ENCODE measurements at places on chromosomes 1 and 21.

DNA sequence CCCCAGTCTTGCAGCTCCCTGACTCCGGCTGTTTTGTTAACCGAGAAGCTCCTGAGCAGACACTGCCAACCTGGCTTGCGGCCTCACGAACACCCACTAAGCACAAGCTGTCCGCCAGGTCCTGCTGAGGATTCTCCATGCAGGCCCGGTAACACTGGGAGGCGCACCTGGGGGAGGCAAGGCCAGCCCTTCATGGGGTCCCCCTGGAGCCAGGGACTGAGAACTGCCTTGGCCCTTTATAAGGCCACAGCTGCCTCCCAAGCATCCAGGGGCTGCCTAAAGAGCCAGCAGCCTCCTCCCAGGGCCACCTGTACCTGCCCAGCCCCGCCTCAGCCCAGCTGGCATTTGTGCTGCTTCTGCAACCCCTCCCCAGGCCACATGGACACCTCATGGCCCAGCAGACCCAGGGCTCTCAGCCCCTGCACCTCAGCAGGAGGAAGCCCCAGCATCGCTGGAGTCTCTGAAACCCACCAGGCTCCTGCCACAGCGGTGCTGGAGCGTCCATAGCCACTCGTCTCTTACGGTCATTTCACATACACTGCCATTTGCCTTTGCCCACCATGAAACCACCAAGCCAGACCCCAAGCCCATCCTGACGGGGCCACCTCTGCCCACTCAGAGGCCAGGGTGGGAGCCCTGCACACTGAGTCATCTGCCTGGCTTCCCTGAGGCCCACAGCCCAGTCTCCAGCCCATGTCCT lies 82.5 kb downstream of the NPHP4 start:
- no peak for DNase-seq

DNA sequence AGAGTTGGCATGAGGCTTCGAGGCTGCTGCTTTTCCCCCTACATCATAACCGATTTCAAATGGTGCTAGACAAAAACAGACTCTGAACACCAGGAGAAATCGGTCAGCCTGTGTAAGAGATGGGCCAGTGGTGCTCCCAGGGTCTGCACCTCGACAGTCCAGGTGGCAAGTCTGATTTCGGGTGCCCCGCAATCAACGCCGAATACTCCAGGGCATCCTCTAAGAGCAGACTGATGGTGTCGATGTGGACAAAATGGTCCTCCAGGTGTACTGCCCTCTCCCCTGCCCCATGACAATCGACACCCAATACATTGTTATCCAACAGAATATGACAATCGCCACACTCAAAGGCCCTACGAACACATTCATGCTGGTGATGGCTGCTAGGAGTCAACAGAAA lies 50.0 kb downstream of the CD46 start:
- DNase-seq, result no peak

DNA sequence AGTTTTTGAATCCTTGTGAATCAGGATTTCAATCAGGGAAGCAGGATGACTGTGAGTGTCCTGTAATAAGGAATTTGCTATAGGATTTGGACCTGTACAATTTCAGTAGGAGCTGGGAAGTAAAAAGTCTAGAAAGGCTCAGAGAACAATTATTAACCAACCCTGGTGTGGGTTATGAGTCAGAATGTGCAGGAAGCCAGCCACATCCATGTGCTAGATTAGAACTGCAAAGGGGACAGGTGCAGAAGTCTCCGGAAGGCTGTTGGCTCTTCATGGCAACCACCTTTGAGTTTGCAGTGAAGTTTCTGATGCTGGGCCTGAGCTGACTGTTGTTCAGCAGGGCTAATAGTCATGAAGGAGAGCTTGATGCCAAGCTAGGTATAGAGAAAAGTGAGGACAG lies 70.7 kb downstream of the SPATA46 start:
- no peak for DNase-seq

- no peak for DNase-seq
Observed at GRCh38 chr1:240965581-240966091, 353.7 kb upstream of the GREM2 start.

GRCh38 chr21:40923407-40923806 lies 76.4 kb upstream of the DSCAM start:
- DNase-seq, result no peak

- DNase-seq, result no peak
Observed at GRCh38 chr21:31012133-31013089, 25.9 kb downstream of the KRTAP19-8 start.

DNA sequence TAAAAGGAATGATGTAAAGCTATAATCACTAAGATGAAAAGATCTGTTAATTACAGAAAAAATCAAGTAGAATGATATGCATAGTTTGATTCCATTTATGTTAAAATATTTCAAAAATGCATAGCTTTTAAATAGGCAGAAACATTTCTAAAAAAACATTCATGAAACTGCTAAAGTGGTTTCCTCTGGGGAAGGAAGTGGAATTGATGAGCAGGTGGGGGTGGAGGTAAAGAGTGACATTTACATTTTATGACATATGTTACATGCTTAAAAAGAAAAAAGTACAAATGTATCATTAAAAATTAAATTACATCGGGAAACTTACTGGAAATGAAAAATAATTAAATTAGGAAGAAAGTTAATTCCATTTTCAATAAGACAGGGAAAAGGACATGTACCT lies 42.8 kb upstream of the JAK1 start:
- DNase-seq, result no peak

GRCh38 chr1:8712413-8713231 lies 104.8 kb downstream of the RERE start:
- no peak for DNase-seq

DNA sequence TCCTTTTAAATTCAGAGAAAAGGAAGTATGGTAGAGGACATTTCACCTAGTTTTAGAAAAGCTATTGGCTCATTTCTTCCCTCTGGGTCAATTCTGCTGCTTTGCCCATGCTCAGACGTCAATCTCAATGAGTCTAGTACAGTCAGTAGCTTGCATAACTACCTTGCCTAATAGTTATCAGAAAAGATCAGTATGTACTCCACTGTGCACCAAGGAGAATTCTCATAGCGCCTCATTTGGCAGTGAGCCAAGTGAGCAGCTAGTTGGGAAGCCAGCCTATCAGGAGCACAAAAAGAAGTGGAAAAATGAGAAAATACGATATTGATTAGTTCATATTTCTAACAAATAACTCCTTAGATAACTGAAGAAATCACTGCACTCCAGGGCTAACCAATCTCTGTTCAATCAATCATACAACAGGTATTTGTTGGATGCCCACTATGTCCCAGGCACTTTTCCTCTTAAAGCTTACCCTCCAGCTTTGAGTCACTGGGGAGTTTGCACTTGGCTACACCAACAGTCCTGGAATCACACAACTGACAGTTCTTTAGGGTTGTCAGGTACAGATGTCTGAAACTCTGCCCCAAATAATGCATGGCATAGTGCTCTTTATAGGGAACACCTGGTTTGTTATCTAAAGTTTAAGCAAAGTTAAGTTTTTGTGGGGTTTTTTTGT lies 50.2 kb downstream of the PRDX6 start:
- DNase-seq, result no peak

GRCh38 chr1:93411000-93411399 lies 36.9 kb upstream of the FNBP1L start:
- DNase-seq, result no peak

- no peak for DNase-seq
Observed at GRCh38 chr1:169478094-169478672, 7.6 kb downstream of the SLC19A2 start.

- no peak for DNase-seq
Observed at GRCh38 chr1:54990916-54991315, 7.8 kb upstream of the BSND start.

DNA sequence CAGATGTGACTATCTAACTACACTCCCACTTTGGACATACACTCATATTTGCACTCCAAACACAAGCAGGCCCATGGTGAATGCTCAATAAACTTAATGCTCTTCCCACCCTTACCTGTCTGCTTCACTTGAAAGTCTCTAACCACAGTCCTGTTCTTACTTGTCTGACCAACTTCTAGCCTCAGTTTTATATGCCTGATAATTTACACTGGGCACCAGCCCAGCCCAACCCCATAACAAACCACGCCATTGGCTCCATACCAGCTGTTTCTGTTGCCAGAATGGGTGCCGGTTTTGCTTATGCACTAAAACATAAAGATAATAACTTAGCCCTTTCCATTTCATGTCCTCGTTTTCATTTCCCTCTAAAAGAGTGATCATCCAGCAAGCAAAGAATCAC lies 395.4 kb downstream of the NTNG1 start:
- DNase-seq, result no peak

- DNase-seq, result no peak
Observed at GRCh38 chr1:239815074-239815473, 276.6 kb upstream of the FMN2 start.

- no peak for DNase-seq
Observed at GRCh38 chr21:44364151-44365053, 11.0 kb downstream of the TRPM2 start.

DNA sequence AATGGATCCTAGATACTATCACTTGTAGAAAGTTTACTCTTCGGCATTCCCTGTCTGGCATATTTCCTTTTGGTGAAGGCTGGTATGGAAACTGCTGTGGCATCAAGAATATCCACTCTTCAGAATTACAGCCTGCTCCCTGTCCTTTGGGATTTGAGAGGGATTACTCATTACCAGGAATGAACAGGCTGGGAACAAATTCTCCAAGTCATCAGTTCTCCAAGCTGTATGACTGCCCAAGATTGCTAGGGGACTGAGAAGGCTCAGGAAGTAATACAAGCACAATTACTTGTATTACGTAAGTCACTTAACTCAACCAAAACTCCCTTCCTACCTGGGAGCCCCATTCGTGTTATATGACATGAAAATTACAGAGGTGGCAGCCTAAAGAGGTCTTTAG lies 49.6 kb downstream of the CD58 start:
- no peak for DNase-seq

DNA sequence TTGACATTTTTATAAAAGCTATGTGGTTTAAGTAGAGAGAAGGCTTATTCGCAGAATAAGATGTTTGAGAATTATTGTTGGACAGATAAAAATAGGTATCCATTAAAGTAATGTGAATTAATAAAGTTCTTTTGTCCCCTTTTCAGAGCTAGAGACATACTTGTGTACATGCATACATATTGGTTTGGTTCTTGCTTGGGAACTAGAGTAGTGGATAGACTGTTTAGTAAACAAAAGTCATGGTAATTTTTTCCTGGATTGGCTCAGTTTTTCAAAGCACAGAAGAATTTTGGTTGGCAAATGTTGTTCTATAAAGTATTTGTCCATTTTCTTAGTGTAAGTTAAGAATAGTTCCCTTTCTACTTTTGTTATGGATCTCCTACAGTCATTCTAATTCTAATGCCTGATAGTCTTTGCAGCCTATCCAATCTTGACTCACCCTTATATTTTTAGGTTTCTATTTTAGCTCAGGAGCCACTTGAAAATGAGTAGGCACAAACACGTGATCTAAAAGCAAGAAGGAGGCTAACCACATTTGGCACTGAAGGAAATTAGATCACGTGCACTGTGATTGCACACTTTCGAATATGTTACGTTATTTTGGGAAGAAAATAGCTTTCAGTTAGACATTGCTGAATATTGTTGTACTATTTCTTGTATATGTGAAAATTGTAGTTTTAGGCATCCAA lies 47.0 kb downstream of the RABGAP1L start:
- no peak for DNase-seq

- no peak for DNase-seq
Observed at GRCh38 chr1:237851210-237851845, 39.4 kb downstream of the ZP4 start.

GRCh38 chr1:55277377-55278130 lies 62.4 kb upstream of the USP24 start:
- peak; percentile 49 for DNase-seq

DNA sequence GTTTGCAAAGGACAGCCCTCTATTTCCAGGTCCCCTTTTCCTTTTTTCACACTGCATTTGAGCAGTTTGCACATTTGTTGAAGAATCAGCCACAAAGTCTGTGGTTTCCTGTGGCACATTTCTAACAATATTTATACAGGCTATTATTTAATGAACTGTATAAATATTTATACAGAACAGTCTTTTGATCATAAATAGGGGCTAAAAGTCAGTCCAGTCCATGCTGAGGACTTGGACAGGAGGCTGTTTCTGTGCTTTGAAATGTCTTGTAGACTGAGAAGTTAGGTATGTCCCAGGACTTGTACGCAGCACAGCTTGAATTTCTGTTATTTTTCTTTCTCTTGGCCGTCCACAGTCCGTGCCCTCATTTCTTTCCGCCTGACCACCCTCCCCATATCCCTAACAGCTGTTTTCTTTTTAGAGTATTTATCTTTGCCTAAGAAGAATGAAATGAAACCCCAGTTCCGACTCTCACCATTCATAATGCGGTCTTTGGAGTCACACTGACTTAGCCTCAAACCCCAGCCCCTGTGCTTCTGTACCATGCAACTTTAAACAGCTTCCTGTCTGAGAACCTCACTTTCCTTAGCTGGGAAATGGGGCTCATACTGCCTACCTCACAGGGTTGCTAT lies 19.7 kb downstream of the FGGY start:
- no peak for DNase-seq

DNA sequence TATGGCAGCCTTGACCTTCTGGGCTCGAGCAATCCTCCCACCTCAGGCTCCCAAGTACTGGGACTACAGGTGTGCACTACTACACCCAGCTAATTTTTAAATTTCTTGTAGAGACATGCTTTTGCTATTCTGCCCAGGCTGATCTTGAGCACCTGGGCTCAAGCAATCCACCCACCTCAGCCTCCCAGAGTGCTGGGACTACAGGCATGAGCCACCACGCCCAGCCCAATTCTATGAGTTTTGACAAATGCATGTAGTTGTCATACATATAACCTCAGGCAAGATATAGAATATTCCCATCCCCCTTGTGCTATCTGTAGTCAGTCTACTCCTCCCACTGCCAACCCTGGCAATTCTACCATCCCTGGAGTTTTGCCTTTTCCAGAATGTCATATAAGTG lies 38.7 kb upstream of the TTC22 start:
- no peak for DNase-seq

DNA sequence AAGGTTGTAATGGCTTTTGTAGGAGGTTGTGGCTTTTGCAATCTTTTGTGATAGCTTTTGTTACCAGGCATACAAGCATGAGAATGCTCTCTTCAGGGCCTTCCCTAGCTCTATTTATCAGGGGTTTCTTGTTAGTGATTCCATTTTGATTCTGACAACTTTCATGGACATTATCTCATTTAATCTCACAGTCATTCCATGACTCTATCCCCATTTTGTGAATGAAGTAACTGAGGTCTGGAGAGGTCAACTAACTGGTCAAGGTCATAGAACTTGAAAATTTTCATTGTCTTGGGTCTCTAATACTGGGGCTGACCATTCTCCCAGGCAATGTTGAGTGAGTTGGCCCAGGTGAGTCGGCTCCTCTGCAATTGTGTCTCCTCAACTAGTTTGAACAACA lies 11.2 kb upstream of the LAMTOR5 start:
- no peak for DNase-seq

GRCh38 chr1:11485191-11485590 lies 6.2 kb downstream of the DISP3 start:
- DNase-seq, result no peak

DNA sequence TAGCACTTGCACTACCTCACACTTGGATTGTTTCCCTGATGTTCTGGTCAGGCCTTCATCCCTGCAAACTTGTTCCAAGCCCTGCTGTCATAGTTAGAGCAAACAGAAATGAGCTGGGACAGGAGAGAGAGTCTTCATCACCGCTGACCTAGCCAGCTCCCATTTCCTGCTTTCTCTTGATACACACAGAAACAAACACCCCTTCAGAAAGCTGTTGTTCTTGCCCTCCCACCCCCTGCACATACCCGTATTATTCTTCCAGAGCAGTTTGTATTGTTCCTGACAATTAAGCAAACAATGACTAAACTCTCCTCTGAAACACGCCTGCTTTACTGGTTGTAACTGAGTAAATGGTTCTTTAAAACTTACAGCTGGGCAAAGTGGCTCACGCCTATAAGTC lies 2.9 kb upstream of the SYT2 start:
- DNase-seq, result no peak

GRCh38 chr1:25701030-25701785 lies 84.6 kb downstream of the MAN1C1 start:
- DNase-seq, result no peak

Data from GM12892 (cell line).